ENCODE measurements at places on chromosomes 6 and 20.

- DNase-seq = no peak
These were observed 40.2 kb upstream of the FAM50B start for GRCh38 chr6:3808759-3809514.

DNA sequence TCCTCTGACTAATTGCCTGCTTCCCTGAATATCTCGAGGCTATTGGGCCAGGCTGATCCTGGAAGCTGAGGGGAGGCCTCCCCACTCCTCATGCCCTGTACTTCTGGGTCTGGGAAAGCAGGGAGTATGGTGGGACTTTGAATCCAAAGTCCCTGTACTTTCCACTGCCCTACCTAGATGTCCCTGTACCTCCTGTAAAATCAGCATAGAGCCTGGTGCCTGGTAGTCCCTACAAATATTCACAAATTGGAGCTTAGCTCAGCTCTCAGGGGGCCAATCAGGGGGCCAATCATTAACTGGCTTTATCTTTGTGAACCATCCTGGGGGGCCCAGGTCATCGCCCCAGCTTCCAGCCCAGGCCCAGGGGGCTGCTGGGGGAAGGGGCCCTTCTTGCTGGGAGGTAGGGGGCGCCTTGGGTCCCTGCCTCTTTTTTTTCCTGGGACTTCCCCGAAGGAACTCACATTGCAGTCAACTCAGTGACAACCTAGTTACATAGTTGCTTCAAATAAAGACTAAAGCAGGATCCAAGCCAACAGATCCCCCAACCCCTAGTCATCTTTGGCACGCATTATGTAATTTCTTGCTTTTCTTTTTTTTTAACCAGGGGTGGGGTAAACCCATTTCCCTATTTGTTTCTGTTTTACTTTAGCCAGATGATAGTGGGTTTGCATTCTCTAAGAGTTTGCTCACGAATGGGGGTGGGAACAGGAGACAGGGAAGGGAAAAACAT, 6.9 kb upstream of the VEGFA start:
- DNase-seq = no peak

DNA sequence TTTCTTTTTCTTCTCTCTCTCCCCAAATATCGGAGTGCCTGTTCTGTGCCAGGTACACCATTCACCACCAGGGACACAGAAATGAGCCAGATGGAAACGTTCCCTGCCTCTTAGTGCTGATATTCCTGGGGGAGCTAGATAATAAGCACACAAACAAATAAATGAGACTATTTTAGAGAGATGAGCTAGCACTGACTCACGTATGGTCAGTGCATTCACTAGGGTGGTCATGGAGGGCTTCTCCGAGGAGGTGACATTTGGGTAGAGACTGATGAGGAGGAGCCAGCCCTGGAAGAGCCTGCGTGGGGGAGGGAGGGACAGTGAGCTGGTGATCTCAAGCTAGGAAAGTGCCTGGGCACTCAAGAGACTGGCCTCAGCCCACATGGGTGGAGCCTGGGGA, 252.3 kb upstream of the KCNG1 start:
- DNase-seq = no peak

- DNase-seq = no peak
These were observed 108.4 kb downstream of the PLCB4 start for GRCh38 chr20:9177278-9177677.

DNA sequence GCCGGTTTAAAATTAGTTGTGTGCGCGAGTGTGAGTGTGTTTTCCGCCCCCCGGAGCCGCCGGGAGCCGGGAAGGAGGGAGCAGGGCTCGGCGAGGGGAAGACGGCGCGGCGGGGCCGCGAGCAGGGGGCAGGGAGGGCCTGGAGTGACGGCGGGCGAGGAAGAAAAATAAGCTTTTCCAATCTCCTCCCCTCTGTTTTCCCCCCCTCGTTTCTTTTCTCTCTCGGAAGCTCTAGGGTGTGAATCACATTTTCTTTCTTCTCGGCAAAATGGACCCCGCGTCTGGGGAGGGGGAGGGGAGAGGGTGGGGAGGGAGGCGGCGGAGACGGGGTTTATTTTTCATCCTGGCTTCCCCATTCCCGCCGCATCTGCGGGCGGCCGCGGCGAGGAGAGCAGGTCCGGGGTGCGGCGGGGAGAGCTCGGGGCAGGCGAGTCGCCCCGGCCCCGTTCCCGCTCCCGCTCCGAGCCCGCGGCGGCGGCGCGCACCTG, 881 bp downstream of the BICRAL start:
- DNase-seq = peak; percentile 80

DNA sequence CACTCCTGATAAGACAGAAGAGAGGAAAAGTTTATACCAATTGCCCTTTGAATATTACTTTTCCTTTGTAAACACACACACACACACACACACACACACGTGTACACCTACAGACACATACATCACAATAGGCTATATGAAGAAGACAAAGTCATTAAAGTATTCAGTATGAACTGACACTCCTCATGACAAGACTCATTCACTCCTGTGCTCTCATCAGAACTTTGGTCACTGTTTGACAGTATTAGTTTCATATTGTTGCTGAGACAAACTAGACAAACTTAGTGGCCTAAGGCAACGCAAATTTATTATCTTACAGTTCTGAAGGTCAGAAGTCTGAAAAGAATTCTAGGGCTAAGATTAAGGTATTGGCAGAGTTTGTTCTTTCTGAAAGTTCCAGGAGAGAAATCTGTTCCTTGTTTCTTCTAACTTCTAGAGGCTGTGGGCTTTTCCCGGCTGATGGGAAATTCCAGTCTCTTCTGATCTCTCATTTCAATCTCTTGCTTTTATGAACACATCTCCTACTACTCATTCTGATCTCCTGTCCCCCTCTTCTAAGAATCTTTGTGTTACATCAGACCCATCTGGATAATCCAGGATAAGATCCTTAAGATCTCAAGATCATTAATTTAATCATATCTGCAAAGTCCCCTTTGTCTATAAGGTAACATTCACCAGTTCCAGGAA, 171.3 kb downstream of the HACE1 start:
- DNase-seq = no peak

DNA sequence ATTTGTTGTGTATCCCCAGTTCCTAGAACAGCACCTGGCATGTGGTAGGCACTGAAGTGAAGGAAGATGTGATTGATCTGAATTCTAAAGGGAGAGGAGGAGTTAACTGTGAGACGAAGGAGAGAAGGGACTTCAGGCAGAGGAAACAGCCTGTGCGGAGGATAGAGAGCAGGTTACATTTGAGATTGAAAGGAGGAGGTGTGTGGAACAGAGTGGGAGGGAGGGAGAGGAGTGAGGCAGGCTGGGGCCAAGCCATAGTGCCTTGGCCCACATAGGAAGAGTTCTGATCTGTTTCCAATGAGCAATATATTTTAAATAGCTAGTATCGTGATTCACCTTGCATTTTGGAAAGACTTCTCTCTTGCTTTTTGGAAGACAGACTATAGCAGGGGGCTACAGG, 13.9 kb upstream of the MROH8 start:
- DNase-seq = no peak

GRCh38 chr6:143060806-143061596, at the start of gene AIG1:
TSS of gene AIG1 (plus strand) at chr6:143060889. CDS start at chr6:143060926, 37 bp downstream.
- DNase-seq = no peak

DNA sequence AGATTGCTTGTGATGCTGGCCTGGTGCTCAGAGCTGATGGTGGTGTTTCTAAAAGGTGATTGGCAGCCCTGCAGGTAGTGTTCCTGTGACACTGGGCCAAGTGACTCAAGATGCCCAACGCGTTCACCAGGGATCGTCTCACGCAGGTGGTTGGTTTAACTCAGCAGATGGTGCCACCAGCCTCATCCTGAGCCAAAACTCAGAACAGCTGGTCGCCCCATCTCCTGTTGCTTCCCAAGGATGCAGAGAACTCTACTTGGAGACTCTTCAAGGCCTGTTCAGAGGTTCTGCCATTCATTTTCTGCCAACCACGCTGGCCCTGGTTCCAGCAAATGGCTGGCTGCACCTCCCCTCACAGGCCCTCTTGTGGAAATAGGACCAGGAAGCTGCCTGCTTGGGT, 394.4 kb downstream of the CDH26 start:
- no peak for DNase-seq

DNA sequence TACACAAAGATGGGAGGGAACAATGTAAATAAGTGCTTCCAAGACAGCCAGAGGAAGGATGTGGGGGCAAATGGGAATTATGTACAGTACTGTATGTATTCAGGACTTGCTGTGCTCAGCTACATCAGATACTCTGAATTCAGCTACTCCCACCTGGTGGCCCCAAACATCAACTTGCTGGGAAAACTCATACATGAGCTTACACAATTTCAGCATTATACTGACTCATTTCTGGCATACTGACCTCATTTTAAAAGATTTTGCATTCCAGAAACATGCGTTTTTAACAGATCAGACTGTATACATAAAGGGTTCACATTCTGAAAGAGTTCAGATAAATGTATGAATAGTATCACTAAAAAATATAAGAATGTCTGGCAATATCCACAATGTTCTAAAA, 59.7 kb downstream of the GPX5 start:
- DNase-seq = no peak

DNA sequence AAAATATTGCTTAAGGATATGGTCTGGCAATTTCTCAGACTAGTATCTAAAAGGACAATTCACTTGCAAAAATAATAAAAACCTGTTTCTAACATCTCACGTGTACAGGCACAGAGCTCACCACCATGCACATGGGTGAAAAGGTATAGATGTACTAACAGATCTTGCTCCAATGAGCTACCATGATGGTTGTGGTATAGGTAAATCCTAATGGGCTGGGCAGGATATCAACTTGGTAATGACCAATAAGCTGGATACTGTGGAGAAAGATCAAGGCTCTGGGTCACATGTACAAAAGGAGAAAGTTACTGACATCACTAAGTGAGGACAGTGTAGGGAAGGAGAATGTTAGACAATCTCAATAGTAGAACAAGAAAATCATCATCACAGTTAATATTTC, 111.0 kb upstream of the NUP153 start:
- DNase-seq = no peak

DNA sequence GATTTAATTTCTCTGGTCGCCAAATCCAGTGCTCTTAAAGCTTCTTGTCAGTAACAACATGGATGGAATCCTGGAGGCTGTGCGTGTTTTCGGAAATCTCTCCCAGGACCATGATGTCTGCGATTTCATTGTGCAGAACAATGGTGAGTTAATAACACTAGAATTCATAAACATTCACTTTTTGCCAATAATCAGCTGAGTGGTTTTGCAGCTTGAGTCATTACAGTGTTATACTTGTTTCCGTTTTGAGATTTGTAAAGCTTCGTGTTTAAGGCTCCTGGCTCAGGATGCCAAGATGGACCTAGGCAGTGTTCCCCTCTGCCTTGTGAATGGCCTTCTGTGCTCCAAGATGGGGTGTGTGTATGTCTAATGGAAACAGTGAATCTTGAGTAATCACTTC, 113.8 kb downstream of the ARMC2 start:
- DNase-seq = no peak

- no peak for DNase-seq
These were observed 63.5 kb downstream of the HMGN3 start for GRCh38 chr6:79170959-79171358.

DNA sequence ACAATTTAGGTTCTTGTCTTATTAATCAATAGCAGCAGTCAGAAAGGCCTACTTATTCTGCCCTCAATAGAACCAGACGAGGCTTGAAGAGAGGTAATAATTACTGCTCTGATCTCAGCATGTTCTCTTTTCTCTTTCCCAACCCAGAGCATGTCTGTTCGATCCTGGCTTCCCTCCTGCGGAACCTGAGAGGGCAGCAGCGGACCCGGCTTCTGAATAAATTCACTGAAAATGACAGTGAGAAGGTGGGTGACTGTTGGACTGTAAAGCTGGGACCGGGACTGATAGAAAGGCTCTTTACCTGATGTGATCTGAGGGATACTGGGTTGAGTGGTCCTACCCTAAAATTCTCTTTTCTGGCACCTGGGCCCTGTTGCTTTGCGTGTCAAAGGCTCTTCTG, 63.0 kb upstream of the VSTM2L start:
- no peak for DNase-seq

DNA sequence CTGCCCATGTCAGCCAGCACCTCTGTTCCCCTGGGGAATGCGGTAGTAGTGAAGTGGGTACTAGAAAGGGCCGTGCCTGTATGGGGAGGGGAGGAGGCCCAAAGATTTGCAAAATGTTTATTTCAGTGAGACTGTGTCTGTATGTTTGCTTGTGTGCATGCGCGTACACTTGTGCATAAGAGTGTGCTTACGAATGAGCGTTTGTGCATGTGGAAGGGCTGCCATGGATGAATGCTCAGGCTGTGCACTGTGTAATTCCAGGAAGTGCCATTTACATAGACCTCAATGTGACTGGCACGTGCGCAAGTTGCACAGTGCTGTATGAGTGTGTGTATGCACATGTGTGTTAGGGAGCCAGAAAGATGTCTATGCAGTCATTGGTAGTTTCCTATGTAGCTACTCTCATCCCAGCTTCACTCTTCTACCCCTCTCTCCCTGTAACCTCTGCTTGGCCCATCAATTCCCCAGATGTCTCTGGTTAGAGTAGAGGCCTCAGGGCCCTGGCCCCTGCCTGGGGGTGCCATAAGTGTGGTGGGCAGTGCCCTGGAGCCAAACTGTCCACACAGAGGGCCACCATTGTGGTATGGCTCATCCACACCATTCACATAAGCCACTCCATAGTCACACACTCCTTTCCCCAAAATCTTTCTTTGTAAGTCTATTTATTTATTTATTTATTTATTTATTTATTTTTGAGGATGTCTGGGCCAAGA, 26.8 kb upstream of the SLC22A7 start:
- DNase-seq = no peak
